ENCODE measurements at places on chromosomes 7 and 10.

- no peak for DNase-seq
These were observed 485.1 kb downstream of the GLRX3 start for GRCh38 chr10:130621231-130621775.

GRCh38 chr7:38561166-38561565 lies 70.0 kb downstream of the AMPH start:
- no peak for DNase-seq

DNA sequence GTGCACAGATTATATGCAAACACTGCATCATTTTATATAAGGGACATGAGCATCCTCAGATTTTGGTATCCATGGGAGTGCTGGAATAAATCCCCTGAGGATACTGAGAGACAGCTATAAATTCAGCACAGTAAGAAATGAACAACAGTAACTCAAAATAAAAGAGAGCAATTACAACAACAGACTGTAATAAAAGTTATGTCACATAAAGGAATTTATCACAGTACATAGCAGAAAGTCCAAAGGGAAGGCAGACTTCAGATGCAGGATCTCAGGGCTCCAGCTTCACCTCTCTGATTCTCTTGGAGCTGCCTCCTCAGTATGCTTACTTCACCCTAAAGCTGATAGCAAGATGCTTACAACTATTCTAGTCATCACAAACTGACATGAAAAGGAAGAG lies 43.9 kb upstream of the STRIP2 start:
- DNase-seq = no peak

DNA sequence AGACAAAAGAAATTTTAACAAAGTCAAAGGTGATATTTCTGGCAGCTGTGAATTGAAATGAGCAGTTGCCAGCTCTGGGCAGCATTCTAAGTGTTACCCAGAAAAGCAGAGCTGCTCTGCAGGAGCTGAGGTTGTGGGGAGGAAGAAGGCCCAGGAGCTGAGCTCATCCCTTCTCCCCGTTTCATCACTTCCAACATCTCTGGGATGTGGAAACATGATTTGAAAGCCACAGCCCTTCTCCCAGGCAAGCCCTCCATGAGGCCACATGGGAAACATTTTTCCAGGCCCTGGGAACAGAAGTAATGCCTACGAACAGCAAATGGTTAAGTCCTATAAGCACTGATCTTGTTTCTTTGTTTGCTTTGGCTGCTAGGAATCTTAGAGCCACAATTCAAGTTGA lies 10.9 kb upstream of the DMBT1 start:
- DNase-seq = no peak

Measured in inflammatory macrophage (primary cell).